ENCODE measurements at places on chromosomes 5 and 9.

- DNase-seq: no peak
These were observed 46.6 kb downstream of the ADAM19 start for GRCh38 chr5:157529002-157529401.

DNA sequence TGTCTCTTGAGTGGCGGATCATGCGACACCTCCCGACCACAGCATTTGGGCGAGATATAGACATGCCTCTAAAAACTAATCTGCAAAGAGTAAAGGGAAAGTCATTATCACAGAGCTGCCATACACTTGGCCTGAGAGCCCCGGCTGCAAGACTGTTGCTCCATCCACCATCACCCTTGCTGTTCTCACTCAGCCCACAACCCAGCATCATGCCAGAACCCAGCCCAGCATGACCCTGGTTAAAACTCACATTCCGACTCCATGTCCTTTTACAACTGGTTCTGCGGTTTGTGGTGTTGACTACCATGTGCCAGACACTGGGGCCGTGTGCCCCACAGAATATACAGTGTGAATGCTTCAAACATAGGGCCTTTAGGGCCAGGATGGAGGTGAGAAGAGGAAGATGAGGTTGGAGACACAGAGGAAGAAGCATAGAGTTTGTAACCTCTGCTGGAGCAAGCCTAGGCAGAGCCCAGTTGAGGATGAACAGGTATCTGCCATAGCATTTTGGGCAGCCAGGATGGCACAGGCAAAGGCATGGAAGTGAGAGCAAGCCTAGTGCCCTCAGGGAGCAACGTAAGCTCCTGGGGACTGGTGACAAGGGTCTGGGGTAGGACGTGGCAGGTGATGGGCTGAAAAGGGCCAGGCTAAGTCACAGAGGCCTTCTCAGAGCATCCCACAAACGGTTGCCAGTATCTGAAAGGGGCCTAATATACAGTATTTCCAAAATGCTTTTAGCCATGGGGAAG is 37.5 kb upstream of the SMU1 start:
- DNase-seq: no peak

DNA sequence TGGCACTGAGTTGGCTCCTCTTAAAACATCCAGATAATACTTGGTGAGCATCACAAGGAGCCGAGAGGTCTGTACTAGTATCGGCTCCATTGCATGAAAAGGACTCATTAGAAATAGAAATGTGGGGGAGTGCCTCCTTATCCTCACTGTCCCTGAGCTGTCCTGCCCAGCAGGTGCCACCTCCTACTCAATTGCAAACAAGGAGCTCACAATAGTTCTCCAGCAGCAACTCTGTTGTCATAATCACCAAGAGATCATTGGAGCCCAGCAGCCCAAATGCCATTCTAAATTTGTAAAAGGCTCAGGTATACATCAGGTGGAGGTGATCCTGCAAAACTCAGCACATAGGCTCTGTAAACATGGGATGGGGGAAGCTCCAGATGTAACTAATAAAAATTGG is 99.1 kb downstream of the PLK2 start:
- no peak for DNase-seq

GRCh38 chr5:121031491-121031890 is 567.4 kb downstream of the PRR16 start:
- DNase-seq: no peak

- no peak for DNase-seq
These were observed 57.2 kb downstream of the OLFM1 start for GRCh38 chr9:135144581-135145170.

DNA sequence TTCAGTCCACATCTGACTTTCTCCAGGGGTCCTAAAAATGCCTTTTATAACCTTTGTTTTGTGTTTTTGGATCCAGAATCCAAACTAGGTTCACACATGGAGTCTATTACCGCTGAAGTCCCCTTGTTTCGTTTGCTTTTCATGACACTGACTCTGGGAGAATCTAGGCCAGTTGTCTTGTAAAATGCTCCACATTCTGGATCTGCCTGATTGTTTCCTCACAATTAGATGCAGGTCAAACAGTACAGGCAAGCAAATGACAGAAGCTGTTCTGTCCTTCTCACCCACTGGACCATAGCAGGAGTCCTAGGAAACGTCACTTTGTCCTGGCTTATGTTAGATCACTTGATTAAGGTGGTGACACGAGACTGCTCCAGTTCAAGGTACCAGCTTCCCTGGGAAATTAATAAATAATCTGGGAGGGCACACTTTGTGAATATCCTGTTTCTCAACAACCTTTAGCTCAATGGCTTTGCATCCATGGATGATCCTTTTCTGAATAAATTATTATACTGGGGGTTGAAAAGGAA is 34.1 kb downstream of the FABP6 start:
- no peak for DNase-seq
